ENCODE measurements at places on chromosomes 5 and 9. TPM values are rescaled to one million over a fixed set of nuclear protein-coding genes. Genes with fewer than 3 reads are reported as not detected.

Gene SH3TC2
- polyA plus RNA-seq = 0.02 TPM

Gene RABEPK
- 15.3 TPM for polyA plus RNA-seq

Gene C8G
- 3.2 TPM for polyA plus RNA-seq

Gene KCNV2
- not detected for polyA plus RNA-seq

DNA sequence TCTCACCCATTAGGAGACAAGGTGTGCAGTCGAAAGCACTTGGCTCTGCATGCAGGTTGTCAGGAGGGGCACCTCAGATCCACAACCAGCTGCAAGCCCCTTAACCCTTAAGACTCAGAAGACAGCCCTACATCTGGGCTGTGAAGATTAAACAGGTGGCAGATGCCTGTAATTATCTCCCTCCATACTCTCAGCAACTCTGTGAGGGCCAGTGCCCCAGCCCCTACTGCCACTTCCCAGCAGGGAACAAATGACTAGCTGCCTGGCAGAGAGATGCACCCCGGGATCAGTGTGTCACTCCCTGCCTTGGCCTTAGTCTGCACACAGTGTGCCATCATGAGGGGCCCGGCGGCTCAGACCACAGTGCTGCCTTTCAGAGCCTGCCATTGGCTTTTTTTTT, 42.0 kb downstream of the CRB2 start:
- DNase-seq = no peak

DNA sequence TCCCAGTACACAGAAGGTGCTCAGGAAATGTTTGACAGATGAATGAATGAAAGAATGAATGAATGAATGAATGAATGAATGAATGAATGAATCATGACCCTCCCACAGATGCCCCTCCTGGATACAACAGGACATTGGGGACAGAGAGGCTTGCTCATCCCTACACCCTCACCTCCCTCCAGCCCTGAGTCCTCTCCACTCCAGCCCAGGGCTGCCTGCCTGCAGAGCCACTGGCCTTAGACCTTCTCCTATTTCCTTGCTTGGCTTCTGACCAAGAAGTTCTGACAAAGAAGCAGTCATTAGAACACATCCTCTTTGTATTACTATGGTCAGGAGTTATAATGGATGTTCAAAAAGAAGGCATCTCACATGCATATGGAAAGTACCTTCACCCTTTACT, 240.7 kb upstream of the DAPK1 start:
- DNase-seq = no peak

DNA sequence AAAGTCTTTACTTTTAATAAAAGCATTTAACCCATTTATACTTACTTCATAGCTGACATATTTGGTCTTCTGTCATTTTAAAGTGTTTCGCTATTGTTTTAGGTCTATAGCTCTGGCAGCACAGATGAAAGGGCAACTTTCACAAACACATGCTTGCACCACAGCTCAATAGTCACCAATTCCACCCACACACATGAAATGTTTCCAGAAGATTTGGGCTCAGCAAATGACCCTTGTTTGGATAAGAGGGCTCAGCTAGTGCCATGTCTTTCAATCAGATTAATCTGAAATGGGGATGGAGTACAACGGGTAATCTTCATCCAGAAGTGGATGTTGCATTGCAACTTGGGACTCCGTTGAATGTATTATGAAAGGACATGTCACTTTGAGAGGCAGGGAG, 176.0 kb downstream of the FGF18 start:
- DNase-seq = no peak

- peak; percentile 80 for DNase-seq
Measured at GRCh38 chr9:126805554-126806262, 868 bp downstream of the ZBTB43 start.

- DNase-seq = no peak
Measured at GRCh38 chr5:92703976-92704375, 877.0 kb downstream of the NR2F1-AS1 start.

DNA sequence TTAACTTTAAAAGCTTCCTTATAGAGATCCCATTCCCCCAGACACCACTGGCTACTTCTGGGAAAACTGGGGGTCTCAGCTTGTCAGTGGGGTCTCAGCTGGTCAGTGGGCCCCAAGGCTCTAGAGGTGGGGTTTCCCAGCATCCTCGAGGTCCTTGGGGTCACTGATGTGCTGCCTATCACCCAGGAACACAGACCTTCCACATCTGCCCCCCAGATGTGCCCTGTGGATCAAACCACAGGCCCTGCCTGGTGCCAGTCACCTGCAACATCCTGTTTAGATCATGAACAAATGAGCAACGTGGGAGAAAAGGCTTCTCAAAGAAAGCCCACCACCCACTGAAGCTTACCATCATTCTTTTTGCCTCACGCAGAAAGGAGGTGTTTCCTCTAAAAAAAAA, 165.6 kb upstream of the FSTL4 start:
- DNase-seq = no peak

DNA sequence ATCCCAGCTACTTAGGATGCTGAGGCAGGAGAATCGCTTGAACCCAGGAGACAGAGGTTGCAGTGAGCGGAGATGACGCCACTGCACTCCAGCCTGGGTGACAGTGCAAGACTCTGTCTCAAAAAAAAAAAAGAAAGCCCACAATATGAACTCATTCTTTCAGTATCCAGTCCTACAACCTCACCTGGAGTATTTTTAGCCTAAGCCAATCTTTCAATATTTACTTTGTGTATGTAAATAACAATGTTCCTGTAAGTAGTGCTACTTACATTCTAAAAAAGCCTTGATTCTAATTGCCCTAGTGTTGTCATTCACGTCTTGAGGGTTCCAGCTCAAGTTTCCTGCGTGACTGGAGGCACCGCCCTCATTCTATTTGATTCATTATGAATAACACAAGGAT, 62.0 kb downstream of the BHMT start:
- DNase-seq = no peak
